ENCODE measurements at places on chromosomes 13 and 19. TPM values are rescaled to one million over a fixed set of nuclear protein-coding genes. Genes with fewer than 3 reads are reported as not detected.

DNA sequence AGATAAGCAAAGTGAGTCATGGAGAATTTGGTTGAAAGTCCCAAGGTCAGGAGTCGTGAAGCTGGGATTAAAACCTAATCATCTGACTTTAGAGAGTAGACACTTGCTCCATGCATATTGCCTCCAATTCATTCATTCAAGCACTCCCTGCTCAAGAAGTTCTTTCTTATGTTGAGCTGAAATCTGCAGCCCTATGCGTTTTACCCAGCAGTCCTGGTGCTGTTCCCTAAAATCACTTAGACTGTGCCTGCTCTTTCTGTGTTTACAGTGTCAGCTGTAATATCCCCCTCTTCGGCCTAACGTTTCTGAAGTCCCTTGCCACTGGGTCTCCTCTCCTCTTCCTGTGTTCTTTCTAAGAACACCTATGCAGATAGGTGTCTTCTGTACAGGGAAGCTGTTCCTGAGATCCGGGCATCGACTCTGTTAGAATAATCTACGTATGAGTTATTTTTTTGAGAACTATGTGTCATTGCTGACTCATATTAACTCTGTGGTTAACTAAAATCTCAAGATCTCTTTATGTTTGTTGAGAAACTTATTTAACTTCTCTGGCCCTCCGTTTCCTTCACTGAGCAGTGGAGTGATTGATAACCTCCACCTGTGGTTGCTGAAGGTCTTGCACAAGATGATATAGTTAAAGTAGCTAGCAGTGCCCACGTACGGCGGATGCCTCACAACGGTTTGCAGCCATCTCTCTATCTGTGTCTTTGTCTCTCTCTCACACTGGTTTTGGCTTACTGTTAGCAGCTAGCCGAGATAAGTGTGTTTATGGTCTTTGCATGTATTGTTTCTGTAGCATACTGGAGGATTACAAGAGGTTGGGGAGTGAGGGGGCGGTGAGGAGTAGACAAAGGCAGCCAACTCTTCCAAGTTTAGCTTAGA lies 4.7 kb downstream of the ALOX5AP start:
- DNase-seq = no peak

The N4BP2L2 gene
- 187 TPM for total RNA-seq

DNA sequence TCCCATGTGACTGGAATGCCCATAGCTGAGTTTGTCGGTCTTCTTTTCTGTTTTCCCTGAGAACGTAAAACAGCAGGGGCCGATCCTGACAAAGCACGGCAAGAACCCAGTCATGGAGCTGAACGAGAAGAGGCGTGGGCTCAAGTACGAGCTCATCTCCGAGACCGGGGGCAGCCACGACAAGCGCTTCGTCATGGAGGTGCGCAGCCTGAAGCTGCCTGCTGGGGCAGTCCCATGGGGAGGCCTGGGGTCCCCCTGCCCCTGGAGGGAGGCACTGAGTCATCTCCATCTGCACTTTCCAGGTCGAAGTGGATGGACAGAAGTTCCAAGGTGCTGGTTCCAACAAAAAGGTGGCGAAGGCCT lies 18.2 kb upstream of the QTRT1 start:
- DNase-seq = no peak

The NLRP5 gene
- total RNA-seq = 2.8 TPM

The ZNF431 gene
- 49.4 TPM for total RNA-seq

The MYH14 gene
- 7.8 TPM for total RNA-seq

- DNase-seq = no peak
Observed at GRCh38 chr19:14411161-14411937, 7.8 kb downstream of the DDX39A start.

DNA sequence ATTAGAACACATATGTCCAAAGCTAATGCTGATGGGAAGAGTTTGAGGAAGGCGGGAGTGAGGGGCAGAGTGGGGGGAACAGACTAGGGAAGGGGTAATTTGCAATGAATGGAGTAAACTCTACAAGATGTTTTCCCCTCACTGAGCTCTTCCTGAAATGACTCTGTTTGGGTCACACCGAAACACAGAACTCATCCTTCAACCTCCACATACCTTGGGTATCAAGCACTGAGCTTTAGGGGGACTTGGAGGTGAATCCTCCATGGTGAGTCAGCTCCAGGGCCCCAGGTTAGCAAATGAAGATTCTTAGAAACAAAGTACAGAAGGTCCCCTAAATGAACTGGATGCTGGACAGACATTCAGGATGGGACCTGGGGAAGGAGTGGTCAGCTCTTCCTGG lies 1.3 kb upstream of the SIGLEC10 start:
- no peak for DNase-seq

- no peak for DNase-seq
Observed at GRCh38 chr13:60230593-60230992, 66.9 kb upstream of the DIAPH3 start.

The LSM7 gene
- 163 TPM for total RNA-seq

The MRPL57 gene
- total RNA-seq = 36.8 TPM

- no peak for DNase-seq
Observed at GRCh38 chr13:29858667-29859066, 8.2 kb upstream of the UBL3 start.

DNA sequence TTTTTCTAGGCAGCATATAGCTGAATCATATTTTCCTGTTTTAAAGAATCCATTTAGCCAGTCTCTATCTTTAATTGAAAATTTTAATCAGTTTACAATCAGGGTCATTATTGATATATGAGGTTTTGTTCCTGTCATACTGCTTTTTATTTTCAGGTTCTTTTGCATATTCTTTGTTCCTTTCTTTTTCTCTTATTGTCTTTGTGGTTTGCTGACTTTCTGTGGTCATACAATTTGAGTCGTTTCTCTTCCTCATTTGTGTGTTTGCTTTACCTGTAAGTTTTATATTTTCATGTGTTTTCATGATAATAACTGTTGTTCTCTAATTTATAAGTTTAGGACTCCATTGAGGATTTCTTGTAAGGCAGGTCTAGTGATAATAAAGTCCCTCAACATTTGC lies 812.6 kb downstream of the DACH1 start:
- DNase-seq = no peak

The EDDM13 gene
- not detected for total RNA-seq

DNA sequence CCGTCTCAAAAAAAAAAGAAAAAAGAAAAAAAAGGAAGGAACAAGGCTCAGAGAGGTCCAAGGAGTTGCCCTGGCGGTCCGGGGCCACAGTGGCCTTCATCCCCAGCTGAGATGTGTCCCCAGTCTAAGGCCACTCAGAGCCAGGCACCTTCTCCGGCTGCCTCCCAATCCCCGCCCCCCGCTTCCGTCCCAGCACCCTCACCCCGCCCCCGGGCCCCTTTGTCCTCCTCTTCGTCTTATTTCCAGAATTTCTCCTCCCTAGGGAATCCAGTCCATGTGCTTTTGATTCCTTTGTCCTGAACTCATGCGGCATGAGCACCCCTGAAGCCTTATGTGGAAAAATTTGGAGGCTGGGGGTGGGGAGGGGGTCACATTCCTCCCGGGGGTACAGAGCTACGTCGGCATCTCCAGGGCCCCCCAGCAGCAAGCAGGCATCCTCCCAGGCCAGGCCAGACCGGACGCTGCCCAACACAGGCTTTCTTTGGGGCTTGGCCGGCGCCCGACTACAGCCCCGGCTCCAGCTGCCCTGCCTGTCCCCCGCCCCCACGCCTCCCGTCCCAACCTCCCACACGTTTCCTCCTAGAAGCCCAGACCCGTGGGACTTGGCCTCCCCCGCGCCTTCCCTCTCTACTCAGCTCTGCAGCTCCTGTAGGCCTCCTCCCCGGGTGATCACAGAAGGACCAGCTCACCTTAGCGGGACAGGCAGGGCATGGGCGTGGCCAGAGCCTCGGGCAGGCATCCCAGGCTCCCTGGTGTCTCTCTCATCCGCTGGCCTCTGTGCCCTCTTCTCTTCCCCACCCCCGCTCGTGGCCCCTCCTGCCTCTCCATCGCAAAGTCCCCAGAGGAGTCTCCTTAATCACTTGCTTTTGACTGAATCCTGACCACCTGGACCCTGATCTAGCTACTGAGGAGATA lies 17.8 kb upstream of the ADGRE5 start:
- peak; percentile 93 for DNase-seq

- DNase-seq = no peak
Observed at GRCh38 chr13:113545931-113546516, 38.5 kb upstream of the TFDP1 start.

GRCh38 chr19:44677019-44677811 lies 5.9 kb downstream of the CEACAM19 start:
- peak; percentile 62 for DNase-seq

DNA sequence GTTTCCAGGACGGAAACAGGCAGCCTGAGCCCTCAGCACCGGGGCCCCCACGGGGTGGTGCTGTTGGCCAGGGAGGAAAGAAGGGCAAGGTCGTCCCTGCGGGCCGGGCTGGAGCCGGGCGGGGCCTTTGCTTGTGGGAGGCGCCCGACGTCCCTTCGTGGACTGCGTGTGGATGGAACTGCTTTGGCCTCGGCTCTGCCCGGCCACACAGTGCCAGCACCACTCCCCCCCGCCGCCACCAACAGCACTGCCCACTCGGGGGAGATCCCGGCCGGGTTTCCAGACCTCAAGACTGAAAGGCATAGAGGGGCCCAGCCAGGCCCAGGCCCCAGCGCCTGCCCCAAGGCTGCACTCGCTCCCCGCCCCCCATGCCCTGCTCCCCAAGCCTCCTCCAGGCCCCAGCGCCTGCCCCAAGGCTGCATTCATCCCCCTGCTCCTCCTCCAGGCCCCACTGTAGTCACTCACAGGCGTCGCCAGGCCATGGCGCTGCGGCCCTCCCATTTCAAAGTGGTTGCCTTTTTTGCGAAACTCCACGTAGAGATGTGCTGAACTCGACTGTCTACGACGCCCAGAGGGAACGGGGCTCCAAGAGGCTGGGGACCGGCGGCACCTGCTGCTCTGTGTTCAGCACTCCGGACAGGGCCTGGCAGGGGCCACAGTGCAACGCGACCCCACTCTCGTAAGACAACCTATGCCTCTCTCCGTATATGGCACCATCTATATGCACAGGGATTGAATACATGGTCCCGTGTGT lies 22.5 kb downstream of the C13orf46 start:
- peak; percentile 91 for DNase-seq

DNA sequence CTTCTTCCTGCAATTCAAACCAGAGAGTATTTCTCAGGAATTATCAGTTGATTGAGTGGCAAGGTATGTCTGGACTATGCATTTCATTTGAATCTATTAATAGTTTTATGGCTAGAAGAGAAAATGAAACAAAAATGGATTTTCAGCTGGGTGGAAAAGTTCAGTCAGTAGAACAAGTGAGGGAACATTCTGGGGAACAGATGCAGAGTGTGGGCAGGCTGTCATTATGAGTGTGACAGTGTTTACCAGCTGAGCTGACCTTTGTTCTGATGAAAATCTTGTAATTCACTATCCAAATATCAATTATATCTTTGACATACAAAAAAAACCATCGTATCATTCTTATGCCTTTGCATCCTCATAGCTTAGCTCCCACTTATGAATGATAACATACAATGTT lies 2.6 kb upstream of the CLC start:
- no peak for DNase-seq

DNA sequence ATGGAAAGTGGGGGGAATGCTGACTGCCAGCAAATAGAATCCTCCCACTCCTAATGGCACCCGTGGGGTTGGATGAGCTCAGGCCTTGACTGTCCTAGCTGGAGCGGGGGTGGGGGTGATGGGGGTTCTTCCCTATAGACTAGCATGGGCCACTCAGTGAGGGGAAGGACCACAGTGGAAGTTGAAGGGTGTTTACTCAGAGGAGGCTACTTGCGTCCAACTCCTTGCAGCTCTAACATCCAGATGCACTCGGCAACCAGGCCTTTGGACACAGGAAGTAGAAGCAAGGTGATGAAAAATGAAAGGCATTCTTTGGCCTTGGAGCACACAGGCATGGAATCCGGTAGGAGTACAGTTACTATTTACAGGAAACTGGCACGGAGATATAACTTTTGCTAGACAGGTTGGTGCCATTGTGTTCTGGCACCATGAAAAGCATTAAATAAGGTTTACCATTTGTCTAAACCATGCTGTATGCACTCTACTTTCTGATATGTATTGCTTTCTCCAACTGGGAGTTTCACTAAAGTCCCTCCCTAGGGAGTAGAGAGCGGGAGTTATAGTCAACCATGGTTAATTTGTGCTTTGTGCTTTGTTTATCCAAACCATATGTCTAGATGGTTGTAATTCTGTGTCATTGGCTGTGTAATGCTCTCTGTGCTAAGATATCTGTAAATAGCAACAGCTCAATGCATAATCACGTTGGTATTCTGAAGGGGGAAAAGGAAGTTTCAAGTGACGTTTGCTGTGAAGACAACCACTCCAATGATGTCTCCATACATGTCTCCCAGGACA lies 125.3 kb downstream of the TSHZ3 start:
- DNase-seq = no peak

The TICAM1 gene
- 5.0 TPM for total RNA-seq

DNA sequence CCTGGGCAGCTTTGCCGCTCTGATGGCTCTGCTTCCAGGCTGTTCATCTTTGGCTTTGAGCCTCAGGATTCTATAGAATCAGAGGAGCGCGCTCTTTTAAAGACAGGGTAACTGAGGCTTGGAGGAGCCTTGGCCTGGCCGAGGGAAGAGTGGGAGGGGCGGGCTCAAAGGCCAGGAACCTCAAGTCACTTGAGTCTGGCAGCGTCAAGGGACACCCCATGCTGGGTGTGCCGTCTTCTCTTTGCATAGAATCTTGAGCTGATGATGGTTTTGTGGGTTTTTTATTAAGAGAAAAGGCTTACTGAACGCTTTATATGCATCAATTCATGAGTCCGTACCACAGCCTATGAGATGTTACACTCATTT lies 1.1 kb downstream of the PGLS start:
- no peak for DNase-seq

The ZNF135 gene
- total RNA-seq = 19.1 TPM

DNA sequence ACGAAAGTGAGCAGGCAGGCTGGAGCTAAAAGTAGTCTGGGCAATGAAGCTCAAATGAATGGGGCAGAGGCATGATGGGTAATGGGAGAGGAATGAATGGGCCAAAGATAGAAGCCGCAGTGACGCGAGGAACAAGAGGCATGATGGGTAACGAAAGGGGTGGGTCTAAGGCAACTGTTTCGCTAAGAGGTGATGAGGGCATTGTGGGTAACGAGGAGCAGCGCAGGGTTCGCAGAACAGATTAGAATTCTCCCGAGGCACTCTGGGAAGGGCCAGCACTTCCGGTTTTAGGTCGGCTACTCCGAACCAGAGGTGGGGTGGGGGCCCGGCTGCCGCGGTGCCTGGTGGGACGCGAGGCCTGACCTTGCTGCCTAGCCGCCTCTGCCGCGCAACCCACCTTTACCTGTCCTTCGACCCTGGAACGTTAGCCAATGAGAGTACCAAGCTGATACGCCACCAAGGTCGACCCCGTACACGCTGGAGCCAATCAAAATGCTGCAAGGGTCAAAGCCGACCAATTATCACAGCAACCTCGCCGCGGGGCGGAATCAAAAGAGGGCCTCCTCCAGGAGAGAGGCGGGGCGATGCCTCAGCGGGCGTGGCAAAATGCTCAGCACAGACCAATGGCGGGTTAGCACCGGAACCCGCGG lies 563 bp upstream of the TOMM40 start:
- peak; percentile 100 for DNase-seq

The TLE6 gene
- 12.5 TPM for total RNA-seq

- DNase-seq = no peak
Observed at GRCh38 chr13:85806553-85807175, 7.4 kb upstream of the SLITRK6 start.

DNA sequence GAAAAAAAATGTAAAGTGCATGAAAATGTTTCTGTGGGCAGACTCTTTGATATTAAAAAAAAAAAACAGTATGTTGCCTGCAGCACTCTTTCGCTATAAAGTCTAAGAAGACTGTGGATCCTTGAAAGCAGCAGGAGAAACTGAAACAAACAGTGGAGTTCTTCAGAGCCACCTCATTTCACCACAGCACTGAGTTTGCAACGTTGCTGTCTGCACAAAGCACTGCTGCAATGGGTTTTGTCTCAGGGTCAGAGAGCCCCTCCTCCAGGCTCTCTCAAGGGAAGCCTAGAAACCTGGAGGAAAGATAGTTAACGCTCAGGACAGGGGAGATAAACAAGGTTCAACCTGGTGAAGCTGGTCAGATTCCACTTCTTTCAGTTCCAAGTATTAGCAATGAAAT lies 248.7 kb downstream of the EFNB2 start:
- DNase-seq = no peak
